ENCODE measurements at places on chromosomes 1 and 21.

GRCh38 chr1:109161858-109162606, 48.1 kb downstream of the ELAPOR1 start:
- peak; percentile 91 for DNase-seq

DNA sequence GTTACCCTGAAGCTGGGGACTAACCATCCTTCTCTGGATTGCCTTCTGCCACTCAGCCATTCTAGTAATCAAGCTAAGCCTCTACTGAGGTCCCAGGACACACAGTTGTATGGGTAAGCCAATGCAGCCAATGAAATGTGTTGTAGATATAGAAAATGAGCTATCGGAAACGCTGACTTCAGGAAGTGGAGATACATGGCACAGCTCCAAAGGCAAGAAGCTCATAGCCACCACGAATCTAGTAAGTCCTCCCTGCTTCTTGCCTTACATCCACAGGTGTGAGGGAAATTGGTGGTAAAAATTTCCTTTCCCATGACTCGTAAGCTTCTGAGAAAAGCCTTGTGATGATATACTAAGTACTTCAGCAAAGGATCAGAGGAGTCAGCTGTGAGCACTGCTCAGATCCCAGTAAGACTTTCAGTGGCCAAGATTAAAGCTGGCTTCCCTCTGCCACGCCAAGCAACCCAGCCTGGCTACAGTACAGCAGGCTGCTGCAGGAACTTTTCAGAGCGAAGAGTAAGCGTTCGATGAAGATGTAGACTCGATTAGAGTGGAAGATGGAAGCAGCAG, 117.7 kb downstream of the SIM2 start:
- DNase-seq: no peak

- no peak for DNase-seq
Measured at GRCh38 chr1:94688646-94689045, 131.5 kb upstream of the SLC44A3 start.

DNA sequence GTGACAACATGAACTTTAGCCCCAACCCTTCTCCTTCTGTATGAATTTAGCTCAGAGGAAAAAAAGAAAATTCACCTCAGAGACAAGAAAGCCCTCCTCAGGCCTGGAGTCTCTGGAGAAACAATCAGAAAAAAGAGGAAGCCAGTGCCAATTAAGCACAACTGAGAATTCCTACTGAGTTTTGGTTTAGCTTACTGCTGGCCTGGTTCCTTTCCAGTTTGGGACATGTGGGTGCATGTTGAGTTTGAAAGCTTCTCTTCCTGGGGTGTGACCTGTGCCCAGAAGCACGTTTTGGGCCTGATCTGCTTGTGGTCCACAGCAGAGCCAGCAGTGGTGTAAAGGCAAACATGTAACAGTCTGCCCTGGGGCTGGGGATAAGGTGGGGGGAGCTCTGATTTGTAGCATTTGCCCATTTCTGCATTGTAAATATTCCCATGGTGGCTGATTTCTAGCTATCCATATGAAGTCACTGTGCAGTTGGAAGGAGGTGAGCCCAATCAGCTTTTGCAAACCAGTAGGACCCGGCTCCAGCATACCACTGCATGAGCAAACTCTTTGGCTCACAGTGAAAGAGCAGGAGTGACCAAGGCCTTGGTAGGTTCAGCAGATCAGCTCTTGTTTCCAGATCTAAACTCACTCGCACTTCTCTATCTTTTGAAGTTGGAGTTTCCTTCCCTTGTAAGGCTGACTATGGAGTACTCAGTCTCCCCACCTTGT, 4.7 kb upstream of the THEM5 start:
- DNase-seq: no peak

DNA sequence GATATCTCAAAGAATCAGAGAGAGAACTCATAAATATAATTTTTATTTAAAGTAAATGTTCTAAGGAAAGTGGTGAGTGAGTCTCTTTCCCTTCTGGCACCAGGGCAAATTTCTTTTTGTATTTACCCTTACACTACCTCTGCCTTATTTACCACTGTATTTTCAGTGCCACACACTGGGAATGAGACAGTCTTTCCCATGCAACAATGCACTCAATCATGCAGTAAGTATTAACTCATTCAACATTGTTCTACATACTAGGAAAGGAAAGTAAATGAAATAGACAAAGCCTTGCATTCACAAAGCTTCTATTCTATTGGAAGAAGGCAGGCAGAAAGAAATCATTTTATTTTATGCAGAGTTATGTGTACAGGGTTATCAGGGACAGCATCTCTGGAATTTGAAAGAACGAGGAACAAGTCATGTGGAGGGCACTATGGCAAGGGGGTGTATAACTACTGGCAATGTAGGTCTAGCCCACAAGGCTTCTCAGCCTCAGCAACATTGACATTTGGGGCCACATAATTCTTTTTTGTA, 129.8 kb upstream of the PRDX6 start:
- DNase-seq: no peak

DNA sequence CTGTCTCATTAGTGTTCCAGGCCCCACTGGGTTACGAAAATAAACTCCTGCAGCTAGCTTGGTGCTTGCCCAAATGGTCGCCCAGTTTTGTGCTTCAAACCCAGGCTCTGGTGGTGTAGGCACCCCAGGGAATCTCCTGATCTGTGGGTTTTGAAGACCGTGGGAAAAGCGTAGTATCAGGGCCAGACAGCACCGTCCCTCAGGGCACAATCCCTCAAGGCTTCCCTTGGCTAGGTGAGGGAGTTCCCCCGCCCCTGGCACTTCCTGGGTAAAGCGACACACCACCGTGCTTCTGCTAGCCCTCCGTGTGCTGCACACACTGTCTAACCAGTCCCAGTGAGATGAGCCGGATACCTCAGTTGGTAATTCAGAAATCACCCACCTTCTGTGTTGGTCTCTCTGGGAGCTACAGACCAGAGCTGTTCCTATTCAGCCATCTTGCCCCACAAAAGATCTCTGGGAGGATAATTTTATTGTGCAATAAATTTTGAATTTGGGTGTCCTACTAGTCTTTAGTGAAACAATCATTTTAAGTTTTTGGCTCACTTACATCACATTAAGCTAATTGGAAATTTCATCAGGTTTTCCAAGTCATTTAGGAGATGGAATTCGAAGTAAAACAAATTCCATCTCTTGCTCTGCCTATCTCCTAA, 9.4 kb upstream of the SLC25A24 start:
- no peak for DNase-seq

DNA sequence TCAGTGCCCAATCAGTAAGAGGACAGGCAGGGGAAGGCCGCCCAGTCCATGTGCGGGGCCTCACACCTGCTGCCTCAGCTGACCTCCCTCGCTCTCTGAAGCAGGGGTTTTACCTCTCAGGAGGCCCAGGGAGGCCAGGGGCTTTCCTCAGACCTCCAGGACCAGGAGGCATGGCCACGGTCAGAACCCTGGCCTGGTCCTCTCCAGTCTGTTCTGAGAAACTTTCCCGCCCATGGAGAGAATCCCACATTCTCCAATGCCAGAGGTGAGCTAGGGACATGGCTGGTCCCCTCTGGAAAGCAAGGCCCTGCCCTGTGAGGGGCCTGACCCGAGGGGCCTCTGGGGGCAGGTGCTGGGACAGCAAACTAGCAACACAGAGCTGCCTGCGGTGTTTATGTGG, 68.2 kb downstream of the DMRTB1 start:
- no peak for DNase-seq

DNA sequence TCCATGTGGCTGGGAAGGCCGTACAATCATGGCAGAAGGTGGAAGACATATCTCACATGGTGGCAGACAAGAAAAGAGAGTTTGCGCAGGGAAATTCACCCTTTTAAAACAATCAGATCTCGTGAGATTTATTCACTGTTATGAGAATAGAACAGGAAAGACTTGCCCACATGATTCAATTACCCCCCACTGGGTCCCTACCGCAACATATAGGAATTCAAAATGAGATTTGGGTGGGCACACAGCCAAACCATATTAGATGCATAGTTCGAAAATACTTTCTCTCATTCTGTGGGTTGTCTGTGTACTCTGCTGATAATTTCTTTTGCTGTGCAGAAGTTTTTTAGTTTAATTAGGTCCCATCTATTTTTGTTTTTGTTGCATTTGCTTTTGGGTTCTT, 990.3 kb downstream of the PLA2G4A start:
- DNase-seq: peak; percentile 64

DNA sequence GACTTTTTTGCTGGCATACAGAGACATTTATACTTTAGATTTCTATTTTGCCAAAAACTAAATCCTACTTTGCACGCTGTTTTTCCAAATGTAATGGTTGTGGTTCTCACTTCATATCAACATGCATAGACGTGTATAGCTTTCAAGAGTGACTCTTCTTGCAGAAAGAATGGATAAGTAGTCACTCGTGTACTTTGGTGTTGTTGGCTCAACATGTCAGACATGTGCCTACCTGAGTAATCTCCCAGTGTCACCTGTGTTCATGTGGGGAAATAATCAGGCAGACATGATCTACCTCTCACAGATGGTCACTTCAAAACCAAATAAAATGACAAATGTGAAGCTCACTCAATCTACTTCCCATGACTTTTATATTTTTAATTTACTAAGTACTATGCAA, 73.1 kb downstream of the GPR88 start:
- no peak for DNase-seq

DNA sequence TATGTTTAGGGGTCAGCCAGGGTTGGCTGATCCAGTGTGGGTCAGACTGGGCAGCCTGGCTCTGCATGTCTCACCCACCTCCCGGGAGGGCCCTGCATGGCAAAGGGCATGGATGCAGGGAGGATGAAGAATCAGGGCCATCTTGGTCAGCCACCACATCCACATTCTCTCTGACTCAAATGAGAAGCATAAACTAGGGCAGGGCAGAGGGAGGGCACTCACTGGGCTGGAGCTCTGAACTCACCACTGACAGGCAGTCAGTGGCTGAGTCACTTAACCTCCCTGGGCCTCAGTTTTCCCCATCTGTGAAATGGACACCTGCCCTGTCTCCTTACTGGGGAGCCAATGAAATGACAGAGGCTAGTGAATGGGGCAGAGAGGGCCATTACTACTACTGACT, 4.3 kb upstream of the CELA2A start:
- DNase-seq: no peak

DNA sequence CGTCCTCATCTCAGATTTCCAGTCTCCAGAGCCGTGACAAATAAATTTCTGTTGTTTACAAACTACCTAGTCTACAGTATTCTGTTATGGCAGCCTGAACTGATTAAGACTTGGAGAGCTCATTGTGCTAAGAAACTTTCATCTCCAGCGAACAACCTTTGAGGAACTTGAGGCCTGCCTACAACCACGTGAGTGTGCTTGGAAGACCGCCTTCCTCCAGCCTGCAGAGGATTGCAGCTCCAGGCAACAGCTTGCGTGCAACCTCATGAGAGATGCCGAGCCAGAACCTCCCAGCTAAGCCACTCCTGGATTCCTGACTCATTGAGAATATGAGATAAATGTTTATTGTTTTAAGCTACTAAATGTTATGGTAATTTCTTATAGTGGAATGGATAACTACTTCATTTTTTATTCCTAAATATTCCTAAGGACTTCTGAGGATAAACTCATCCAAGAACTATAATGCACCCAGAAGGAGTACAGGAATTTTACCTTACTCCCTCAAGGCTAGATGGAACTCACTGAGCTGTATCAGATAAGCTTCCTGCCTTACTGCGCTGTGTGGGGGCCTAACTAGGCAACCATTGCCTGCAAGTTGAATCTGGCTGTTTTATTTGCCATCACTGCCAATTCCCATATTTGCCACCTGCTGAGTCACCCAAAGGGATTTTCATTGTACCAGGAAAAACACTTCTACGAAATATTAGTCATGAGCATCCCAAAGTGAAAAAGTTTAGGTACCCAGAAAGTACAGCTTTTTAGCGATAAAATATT, 17.6 kb downstream of the FAM177B start:
- DNase-seq: peak; percentile 88

DNA sequence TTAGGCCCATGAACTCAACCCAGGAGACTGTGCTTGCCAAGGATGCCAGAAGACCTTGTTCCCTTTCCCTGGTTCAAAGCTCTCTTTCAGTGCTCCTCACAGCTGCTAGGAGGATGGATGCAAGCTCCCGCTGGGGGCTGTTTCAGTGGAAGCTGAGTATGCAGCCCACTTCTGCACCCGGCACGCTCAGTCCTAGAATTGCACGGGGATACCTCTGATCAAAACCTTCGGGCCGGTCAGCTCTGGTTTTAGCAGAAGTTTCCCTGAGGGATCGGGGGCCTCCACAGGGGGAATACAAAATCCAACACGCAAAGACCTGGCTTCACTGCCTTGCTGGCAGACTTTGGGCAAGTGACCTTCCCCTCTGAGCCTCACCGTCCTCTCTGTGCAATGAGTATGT, 4.2 kb upstream of the SSBP3 start:
- no peak for DNase-seq

- no peak for DNase-seq
Measured at GRCh38 chr1:100343897-100344296, 8.4 kb upstream of the CDC14A start.

GRCh38 chr1:220702733-220703270, 12.6 kb downstream of the C1orf115 start:
- DNase-seq: no peak

DNA sequence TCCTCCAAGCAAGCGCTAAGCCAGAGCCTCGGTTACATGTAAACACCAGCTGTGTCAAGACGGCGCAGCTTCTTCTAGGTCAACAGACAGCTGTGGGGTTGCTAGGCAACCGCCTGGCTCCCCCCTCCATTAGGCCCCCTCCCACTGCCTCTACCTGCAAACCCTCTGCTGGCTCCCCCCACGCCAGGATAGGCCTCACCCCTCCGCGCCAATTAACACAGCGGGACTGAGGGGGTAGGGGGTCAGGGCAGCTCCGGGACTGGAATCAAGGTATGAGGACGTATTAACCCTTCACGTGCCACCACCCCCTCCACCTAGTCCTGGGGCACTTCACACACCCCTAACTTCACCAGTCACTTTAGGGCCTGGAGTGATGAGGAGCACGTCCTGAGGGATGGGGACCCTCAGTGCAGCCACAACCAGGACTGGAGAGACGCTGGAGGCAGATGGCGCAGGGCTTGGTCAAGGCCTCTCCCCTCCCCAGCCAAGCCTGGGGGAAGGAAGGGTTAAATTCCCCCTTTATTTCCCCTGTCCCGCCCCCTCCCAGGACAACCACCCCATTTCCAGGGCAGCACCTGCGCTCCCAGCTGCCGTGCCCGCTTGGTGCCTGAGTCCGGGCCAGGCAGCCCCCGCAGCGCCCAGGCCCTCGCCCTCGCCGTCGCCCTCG, 37.4 kb upstream of the WASF2 start:
- DNase-seq: peak; percentile 45

DNA sequence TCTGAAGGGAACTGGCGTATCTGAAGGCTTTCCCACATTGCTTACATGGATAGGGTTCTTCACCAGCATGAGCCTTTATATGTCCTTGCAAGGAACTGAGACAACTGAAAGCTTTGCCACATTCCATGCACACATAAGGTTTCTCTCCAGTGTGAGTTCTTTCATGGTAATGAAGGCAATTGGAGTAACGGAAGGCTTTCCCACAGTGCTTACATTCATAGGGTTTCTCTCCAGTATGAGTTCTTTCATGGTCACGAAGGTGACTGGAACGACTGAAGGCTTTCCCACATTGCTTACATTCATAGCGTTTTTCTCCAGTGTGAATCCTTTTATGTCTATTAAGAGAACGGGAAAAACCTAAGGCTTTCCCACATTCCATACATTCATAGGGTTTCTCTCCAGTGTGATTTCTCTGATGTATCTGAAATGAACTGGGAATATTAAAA, 15.0 kb downstream of the ZNF124 start:
- no peak for DNase-seq

Data from fibroblast of upper back skin (primary cell).